Stimulated activated CD8-positive, alpha-beta memory T cell treated with anti-CD3 and anti-CD28 coated beads, Interleukin-15, amount 100 ng/mL, for 1 hour (primary cell): ENCODE measurements at places on chromosomes 3 and 15.

GRCh38 chr15:70853318-70853972 lies 512 bp downstream of the LARP6 start:
- DNase-seq = no peak

- no peak for DNase-seq
Observed at GRCh38 chr3:39299279-39299678, 19.4 kb upstream of the CX3CR1 start.

GRCh38 chr15:30824518-30825195 lies 79.1 kb upstream of the FAN1 start:
- DNase-seq = no peak

- DNase-seq = no peak
Observed at GRCh38 chr15:46315434-46315833, 680.6 kb downstream of the SQOR start.

- DNase-seq = no peak
Observed at GRCh38 chr3:72951259-72951722, 45.3 kb upstream of the PPP4R2 start.

- DNase-seq = no peak
Observed at GRCh38 chr3:186790261-186790981, 7.0 kb downstream of the EIF4A2 start.

GRCh38 chr15:29910068-29910467 lies 87.8 kb upstream of the TJP1 start:
- no peak for DNase-seq

DNA sequence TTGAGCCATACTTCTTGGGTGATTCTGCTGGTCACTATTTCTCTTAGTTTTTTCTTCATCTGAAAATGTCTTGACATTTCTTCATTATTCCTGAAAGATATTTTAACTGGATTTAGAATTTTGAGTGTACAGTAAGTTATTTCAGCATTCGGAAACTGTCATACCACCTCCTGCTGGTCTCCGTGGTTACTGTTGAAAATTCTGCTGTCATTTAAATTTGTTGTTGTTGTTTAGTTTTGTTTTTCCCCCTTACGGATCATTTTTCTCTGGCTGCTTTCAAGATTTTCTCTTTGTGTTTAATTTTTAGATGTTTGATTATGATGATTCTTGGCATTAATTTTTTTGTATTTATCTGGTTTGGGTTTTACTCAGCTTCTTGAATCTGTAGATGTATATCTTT lies 100.5 kb downstream of the CHRNA7 start:
- DNase-seq = no peak

DNA sequence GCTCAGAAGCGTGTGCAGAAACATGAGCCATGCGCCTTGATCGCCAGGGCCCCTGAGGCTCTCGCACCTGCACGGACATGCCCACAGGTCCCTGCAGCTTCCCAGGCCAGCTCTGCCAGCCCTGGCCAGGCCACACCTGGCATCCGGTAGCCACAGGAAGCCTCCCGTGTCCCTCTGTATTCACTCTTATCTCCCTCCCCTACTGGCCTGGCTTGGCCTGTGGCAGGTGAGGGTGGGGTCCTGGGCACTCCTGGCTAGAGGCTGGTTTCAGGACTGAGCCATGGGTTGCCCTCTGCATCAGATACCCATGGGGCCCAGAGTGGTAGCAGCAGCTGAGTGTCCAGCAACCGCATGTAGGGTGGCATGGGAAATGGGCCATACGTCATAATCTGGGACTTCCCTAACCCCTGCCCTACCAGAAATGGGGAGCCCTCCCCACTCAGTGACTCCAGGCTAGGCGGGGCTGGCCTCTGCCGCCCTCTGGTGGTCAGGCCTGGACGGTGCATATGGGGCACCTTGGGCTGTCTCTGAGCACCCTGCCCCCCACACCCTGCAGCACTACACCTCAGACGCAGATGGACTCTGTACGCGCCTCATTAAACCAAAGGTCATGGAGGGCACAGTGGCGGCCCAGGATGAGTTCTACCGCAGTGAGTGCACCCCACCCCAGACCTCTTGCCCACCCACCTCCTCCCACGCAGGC lies 12.6 kb upstream of the LMAN1L start:
- peak; percentile 69 for DNase-seq

GRCh38 chr3:24048843-24049242 lies 103.8 kb downstream of the NR1D2 start:
- no peak for DNase-seq

GRCh38 chr15:88450125-88450798 lies 16.9 kb downstream of the MRPL46 start:
- peak; percentile 26 for DNase-seq

DNA sequence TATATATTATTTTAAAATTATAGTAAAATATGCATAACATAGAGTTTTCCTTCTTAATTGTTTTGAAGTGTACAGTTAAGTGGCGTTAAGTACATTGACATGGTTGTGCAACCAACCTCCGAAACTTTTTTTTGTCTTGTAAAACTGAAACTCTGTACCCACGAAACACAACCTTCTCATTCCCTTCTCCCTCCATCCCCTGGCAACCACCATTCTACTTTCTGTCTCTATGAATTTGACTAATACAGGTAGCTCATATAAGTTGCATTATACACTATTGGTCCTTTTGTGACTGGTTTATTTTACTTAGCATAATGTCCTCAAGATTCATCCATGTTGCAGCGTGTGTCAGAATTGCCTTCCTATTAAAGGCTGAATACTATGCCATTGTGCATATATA lies 179.4 kb downstream of the SATB1 start:
- DNase-seq = no peak

GRCh38 chr3:172125963-172126457 lies 86.6 kb downstream of the FNDC3B start:
- no peak for DNase-seq

DNA sequence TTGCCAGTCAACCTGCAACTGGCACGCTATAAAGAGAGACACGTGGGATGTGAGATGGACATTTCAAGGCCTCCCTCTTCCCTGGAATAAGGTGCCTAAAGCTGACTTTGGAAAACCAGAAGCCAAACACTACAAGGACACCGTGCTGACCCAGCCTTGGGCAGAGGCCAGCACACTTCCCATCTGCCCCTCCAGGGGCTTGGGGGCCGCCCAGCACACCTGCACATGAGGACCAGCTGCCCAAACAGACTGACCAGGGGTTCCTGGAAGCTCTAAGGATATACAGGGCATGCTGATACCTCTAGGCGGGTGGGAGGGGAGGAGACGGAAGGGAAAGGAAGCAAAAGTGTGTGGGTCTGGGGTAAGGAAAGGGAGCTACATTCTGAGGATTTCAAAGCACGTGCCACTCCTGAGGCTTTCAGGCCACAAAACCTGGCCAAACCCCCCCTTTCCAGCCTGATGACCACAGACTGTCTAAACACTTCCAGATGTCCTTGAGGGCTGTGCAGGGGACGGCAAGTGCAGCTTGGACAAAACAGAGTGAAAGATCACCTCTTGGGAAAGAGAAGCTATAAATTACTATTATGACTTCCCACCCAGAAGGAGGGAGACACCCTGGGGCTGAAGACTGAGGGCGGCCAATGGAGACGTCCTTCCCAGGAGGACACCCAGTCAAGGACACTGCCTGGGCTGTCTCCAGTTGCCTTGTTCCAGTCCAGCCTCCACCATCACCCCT lies 57.9 kb downstream of the ADCY5 start:
- DNase-seq = no peak

- DNase-seq = no peak
Observed at GRCh38 chr3:132325634-132326033, 8.4 kb downstream of the ACP3 start.

DNA sequence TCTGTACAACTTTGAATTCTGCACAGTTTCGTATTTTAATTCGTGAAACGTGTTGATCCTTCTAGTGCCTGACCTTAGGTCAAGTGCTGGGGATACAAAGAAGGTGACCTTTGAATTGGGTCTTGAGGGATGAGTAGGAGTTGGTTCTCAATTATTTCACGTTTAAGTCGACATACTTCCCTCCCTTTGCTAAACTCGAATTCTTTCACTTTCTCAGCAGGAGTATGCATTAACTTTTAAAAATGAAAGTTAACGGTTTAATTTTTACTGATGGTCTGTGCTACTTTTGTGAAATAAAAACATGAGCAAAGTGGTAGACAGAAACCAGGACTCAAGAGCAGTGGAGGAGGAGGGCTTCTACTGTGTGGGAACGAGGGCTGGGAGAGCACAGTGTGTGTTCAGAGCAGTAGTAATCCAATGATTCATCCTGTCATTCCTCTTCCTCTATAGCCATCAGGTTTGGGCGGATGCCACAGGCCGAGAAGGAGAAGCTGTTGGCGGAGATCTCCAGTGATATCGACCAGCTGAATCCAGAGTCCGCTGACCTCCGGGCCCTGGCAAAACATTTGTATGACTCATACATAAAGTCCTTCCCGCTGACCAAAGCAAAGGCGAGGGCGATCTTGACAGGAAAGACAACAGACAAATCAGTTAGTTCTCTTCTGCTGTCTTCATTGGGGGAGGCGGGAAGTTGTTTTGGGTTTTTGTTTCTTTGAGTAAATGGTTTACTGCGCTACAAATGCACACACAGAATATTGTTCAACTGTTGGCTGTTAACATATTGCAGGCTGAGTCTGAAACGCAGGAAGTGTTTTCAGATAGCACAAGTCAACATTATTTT lies 78.6 kb upstream of the TSEN2 start:
- no peak for DNase-seq

DNA sequence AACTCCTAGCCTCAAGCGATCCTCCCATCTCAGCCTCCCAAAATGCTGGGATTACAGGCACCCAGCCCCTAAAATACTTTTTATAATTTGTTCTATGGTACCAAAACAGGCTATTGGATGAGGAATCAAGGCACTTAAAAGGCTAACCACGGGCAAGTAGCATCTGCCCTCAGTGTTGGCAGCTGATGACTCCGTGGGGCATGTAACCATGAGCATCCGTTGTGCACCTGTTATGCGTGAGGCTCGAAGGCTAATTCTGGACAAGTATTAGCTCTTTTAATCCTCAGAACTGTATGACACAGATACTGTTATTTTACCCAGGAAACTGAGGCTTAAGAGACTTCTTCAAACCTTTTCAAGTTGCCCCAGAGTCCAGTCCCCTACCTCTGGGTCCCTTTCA lies 10.2 kb downstream of the WDR73 start:
- no peak for DNase-seq

- DNase-seq = no peak
Observed at GRCh38 chr15:94282269-94283250, 51.2 kb downstream of the MCTP2 start.

DNA sequence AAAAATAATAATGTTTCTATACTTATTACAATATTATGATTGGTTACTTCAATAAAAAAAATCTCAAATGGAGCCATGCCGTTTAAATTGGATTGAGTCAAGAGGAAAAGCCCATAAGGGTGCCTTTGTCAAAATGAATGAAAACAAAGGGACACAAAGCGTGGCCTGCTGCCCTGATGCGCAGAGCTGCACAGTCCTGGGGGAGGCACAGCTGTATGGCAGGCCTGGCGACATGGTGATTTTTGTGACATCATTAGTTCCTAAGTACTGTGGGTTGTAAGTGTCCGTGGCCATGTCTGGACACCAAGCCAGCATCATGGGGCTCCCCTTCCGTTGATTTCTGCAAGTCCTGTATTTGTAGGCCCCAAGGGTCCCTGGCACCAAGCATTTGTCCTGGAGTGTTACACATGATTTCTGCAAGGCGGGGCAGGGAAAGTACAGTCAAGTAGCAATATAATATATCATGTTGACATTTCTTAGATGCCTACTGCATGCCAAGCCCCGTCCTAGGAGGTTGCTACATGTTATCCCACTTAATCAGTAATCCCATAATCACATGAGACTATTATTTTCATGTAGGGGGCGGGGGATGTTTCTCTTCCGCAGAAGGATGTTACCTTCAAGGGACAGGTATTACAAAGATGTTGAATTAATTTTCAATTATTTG lies 59.7 kb downstream of the GHSR start:
- no peak for DNase-seq

- DNase-seq = no peak
Observed at GRCh38 chr3:95280711-95281352, 1218.0 kb downstream of the NSUN3 start.

GRCh38 chr3:43155464-43156121 lies 49.7 kb upstream of the POMGNT2 start:
- DNase-seq = no peak

DNA sequence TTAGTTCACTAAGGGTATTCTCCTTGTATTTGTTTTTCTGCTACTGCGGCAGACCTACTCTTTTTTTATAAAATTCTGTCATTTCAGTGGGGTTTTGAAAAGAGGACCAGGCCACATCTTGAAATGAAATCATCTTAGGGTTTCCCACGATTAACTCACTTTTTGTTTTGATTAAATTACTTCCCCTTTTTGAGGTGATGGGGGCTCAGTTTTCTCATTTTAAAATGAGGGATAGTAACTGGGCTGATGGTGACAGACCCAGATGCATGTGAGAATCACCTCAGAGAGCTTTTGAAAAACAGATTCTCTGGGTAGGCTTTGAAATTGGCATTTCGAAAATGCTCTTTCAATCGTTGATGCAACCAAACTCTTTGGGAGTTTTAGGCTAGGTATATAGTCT lies 24.2 kb downstream of the UBE2Q2 start:
- DNase-seq = no peak

DNA sequence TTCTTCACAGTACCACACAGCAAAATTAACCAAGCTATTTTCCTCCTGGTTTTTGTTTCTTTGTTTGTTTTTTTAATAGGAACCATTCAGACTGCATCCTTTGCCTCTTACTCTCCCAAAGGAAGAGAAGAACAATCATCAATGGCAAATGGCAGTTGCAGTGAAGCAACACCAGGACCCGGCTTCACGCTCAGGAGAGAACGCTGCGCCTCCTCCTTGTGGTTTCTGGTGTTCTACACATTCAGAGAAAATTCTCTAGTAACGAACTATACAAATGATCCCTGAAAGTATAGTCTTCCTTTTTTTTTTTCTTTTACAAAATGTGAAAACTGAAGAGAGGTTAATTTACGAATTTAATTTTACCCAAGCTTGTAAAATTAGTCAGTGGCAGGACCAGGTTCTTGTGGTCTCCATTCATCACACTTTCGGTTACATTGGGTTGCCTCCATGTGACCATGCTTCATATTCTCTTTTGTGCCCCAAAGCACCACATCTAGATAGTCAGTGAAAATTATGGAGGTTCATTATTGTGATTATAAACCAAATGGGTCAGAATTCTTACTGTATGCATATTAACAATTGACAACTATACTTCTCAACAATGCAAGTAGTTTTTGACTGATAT lies 10.6 kb upstream of the MINDY2 start:
- no peak for DNase-seq

DNA sequence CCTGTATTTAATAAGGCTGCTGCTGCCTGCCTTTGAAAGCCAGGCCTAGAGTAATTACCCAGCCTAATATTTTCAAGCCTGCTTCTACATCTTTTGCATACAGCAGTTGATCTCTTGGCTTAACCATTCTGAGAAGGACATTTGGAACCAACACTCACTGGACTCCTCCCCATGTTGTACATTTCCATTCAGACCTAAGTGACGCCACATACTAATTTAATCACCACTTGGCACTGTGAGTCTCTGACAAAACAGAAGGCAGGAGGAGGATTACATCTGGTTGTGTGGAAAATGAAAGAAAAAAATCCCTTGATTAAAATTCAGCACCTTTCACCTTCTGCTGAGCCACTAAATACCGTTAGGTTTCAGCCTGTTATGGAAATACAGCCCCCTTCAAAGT lies 102.2 kb upstream of the ARRDC4 start:
- no peak for DNase-seq
